Regular cardiac myocyte (primary cell): ENCODE measurements at places on chromosomes 4 and X. TPM values are rescaled to one million over a fixed set of nuclear protein-coding genes. Genes with fewer than 3 reads are reported as not detected.

The CT55 gene
- total RNA-seq, result not detected in 2 replicates

The C4orf36 gene
- under 0.01 and 0.38 TPM in 2 replicates for total RNA-seq

The CENPI gene
- 7.3 and 33.5 TPM in 2 replicates for total RNA-seq

The MAML3 gene
- 0.58 and 1.7 TPM in 2 replicates for total RNA-seq

The GUCY1B1 gene
- 1.7 and 3.1 TPM in 2 replicates for total RNA-seq

The SYP gene
- 0.19 and 0.28 TPM in 2 replicates for total RNA-seq

The STK32B gene
- 2.1 and 2.8 TPM in 2 replicates for total RNA-seq

The GPR119 gene
- total RNA-seq, result not detected in 2 replicates

The LDB2 gene
- total RNA-seq, result 15.5 and 27.1 TPM in 2 replicates

The EPHA5 gene
- 5.4 and 7.1 TPM in 2 replicates for total RNA-seq

The ADGRG4 gene
- not detected in 2 replicates for total RNA-seq

The TCEAL7 gene
- 36.2 and 58.9 TPM in 2 replicates for total RNA-seq

The CASP3 gene
- 34.7 and 50.6 TPM in 2 replicates for total RNA-seq

The GAB1 gene
- 5.8 and 10.7 TPM in 2 replicates for total RNA-seq

The TKTL2 gene
- total RNA-seq, result not detected in 2 replicates

The DRP2 gene
- 2.5 and 9.6 TPM in 2 replicates for total RNA-seq

The GAGE13 gene
- not detected in 2 replicates for total RNA-seq

The GIMD1 gene
- total RNA-seq, result 0.19 and 0.28 TPM in 2 replicates
